Motor neuron (in vitro differentiated cells): ENCODE measurements at places on chromosomes 5 and 9. TPM values are rescaled to one million over a fixed set of nuclear protein-coding genes. Genes with fewer than 3 reads are reported as not detected.

- ATAC-seq = no peak
Observed at GRCh38 chr5:146205499-146206202, 2.2 kb downstream of the RBM27 start.

GRCh38 chr5:2017540-2018389, 135.0 kb upstream of the IRX4 start:
- no peak for ATAC-seq

- peak; percentile 88 for ATAC-seq
Observed at GRCh38 chr9:108786901-108787689, 68.7 kb downstream of the ACTL7B start.

DNA sequence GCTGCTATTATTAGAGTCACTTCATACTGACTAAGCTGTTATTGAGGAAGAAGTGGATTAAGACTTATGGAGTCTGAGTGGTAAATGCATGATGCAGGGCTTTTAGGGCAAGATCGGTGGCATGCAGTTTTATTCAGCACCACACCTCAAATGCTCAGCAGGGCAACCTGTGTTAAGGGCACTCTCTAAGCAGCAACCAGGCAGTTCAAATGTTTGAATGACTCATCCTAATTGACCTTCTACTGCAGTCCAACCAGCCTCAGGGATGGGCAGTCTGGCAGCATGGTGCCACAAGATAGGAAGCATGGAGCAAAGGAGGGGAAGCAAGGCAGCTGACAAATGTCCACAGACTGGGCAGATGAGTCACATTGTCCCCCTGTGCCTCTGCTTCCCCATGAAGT, 80.2 kb upstream of the MIER3 start:
- no peak for ATAC-seq

DNA sequence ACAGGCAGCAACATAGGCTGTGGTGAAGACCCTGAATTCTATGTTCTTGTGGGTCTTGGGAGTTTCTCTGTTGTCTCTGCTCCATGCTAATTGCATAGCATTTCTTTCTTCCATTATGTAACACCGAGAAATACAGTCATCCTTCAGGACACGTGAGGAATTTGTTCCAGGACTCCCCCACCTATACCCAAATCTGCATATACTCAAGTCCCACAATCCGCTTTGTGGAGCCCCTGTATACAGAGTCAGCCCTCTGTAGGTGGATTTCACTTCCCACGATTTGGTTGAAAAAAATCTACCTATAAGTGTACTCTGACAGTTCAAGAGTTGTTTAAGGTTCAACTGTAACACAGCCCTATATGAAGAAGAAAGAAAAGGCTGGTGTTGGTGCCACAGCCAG, 22.1 kb downstream of the ANKRD33B start:
- peak; percentile 2 for ATAC-seq

DNA sequence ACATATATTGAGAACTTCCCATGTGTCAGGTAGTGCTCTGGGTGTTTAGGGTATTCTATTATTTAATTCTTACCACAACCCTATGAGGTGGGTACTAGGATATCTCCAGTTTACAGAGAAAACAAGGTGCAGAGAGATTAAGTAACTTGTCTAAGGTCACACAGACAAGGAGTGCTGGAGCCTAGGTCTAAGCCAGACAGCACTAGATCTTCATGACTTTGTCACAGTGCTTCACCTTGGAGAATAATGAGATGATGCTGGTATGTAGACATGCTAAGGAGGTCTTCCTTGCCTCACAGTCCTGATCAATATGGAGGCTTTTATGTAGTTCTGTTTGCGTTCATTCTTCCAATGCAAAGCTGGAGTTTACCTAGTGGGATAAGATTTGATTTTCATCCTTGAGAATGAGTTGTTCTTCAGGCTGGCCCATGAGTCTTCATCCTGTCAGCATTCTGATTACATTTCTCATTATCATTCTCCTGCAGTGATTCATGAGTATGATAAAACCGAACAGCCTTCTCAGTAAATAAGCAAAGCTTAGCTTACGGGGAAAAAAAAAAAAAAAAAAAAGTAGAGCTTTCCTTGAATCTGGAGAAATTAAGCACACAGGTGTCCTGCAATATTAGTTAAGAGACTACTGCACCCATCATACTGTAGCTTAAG, 176.3 kb downstream of the C9orf152 start:
- no peak for ATAC-seq

DNA sequence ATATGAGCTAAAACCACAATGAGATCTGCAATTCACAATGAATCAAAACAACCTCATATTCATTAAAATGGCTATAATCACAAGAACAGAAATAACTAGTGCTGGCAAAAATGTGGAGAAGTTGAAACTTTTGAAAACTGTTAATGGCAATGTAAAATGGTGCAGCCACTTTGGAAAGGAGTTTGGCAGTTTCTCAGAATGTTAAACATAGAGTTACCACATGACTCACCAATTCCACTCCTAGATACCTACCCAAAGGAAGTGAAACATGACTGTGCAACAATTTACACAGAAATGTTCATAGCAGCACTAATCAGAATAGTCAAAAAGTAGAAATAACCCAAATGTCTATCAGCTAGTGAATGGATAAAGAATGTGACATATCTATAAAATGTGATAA, 862.2 kb downstream of the DTWD2 start:
- peak; percentile 40 for ATAC-seq

DNA sequence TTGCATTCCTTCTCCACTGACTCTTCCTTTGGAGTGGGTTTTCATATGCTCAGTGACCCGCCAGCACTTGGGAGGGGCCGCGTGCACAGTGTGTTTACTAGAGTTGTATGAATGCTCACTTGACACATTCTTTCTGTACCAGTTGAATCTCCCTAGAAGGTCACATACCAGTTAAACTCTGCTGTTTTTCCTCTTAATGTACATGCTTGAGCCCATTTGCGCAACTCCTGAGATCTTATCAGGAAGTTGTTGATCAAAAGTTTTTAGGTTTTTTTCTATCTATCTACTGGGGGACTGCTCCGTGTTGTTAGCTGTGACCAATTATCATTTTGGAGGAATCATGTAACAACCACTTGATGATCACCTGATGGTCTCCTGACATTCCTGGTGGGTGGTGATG, 392.7 kb downstream of the CDH9 start:
- no peak for ATAC-seq

- ATAC-seq = peak; percentile 97
Observed at GRCh38 chr5:78908173-78909061, 76.7 kb downstream of the ARSB start.

- ATAC-seq = no peak
Observed at GRCh38 chr5:124797665-124798087, 51.2 kb upstream of the ZNF608 start.

DNA sequence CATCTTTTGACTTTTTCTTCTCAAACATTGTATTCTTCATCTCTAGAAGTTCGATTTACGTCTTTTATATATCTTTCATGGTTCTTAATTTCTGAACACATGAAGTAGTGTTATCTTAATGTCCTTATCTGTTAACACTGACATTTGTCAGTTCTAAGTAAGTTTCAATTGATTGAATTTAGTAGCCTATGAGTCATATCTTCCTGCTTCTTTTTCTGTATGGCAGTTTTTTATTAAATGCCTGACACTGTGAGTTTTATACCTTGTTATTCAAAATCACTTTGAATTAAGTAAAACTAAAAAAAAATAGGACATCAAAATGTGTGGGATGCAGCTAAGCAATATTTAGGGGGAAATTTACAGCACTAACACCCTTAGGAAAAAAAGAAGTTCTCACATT, 707.0 kb upstream of the ACO1 start:
- ATAC-seq = no peak

DNA sequence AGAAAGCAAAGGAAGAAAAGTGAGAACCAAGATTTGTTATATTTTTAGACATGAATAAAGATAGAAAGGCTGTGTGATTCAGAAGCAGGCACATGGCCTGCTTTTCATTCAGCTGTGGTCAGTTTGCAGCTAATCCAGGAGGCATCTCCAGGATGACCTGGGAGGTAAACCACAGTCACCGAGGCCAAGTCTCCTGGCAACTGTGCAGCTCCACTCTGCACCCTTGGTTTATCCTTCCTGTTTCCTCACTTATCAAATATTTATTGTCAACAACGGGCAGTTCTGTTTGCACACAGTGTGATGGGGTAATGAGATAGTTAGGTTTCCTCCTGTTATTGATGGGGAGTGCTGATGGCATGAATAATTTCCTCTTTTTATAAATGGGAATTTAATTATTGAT, 243.0 kb downstream of the PSAT1 start:
- no peak for ATAC-seq

- no peak for ATAC-seq
Observed at GRCh38 chr9:114813717-114814418, 8.0 kb upstream of the TNFSF15 start.

- peak; percentile 77 for ATAC-seq
Observed at GRCh38 chr9:136345281-136346156, 18.0 kb downstream of the DNLZ start.

- ATAC-seq = no peak
Observed at GRCh38 chr5:122081541-122081940, 3.5 kb upstream of the LOX start.

- ATAC-seq = no peak
Observed at GRCh38 chr5:57037355-57037754, 85.4 kb upstream of the MIER3 start.

GRCh38 chr5:149421834-149422233, 42.7 kb upstream of the IL17B start:
- ATAC-seq = no peak

DNA sequence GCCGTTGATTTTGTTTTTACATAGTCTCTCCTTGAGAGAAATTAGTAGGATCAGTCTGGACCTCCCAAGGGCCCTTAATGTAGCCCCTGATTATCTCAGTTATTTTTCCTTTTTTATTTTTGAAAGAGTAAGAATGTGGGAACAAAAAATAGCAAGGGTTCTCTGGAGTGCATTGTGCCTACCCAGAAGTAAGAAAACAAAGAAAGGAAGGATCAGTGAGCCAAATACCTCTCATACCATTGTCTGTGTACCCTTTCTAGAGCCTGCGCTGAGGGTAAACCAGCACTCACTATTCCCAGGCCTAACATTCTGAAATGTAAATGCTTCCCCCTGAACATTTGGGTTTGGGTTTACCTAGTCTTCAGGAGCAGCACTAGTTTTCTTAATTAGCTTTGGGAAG, 213.0 kb upstream of the TARS1 start:
- no peak for ATAC-seq

- no peak for ATAC-seq
Observed at GRCh38 chr5:112061666-112062065, 304.7 kb upstream of the NREP start.

- no peak for ATAC-seq
Observed at GRCh38 chr5:64015824-64016223, 53.6 kb upstream of the HTR1A start.

DNA sequence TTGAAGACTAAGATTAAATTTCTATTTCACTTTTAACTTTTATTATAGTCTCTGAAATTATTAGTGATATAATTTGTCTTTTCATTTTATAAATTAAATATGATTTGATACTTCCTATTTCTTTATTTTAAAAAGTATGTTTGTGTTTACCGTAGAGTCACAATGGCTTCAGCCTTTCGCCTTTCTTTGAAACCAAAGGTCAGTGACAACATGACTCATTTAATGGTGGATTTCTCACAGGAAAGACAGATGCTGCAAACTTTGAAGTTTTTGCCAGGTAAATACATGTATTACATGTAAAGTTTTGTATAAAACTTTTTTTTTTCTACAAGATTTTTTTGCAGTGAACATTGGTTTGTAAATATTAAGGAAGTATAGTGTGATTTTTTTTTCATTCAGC, 36.4 kb downstream of the FSD1L start:
- ATAC-seq = no peak

DNA sequence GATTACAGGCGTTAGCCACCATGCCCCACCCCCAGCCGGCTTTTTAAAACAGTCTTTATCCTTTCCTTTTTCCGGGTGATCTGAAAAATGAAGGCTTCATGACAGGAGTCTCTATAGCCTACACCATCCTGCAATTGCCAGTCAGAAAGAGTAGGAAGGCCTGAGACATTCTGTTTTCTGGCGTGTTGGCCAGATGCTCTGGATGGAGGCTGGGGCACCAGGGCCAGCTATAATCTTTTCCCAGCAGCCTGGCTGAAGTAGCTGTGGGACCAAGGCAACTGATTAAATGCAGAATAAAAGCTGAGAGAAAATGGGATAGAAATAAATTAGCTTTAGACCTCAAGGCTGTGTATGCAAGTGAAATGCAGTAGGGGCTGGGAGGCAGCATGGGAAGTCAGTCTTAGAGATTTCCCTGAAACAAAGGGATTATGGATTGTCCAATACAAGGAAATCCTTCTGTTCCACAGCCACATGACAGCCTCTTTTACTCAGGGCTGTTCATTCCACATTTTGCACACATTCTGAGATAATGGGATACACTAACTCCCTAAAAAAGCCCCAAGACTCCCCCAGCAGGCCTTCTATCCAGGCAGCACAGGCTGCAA, 116.0 kb upstream of the LRRTM2 start:
- ATAC-seq = peak; percentile 91

DNA sequence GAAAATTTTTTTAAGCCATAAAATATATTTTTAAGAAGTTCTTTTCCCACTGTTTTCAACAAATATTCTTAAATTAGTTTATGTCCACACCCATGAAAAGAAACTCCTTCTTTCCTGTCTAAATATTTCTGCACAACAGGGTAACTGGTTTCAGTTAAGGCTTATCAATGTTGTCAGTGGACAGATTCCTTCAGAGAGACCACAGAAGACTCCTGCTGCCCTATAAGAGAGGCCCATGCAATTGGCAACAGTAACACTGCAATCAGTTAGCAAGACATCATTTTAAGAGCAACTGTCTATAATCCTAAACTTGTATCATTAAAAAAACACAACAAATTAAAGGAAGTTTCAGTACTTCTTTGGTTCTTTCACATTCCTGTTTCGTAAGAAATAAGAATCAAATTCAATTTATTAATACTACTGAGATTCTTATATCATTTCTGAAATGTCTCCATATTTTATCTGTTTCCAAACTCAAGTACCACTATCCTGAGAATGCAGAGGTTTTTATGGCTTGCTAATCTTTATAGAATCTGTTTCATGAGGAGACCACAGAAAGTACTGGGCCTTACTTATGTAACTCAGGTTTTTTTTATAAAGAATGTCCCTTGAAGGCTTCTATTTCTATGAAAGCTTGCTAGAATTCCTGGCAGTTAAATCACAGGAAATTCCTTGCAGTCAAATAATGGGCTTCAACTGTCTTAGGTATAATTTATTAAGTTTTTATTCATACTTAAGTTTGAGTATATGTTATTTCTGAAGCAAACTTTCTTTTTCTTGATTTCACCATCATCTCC, 240.2 kb downstream of the RFX3 start:
- no peak for ATAC-seq

ZNF658 gene
- total RNA-seq = 4.8 and 5.6 TPM in 2 replicates

CFAP157 gene
- total RNA-seq = 2.7 and 3.0 TPM in 2 replicates

PALM2AKAP2 gene
- 13.8 and 15.6 TPM in 2 replicates for total RNA-seq

IRX1 gene
- total RNA-seq = 7.1 and 9.8 TPM in 2 replicates

FGF18 gene
- 0.62 and 0.78 TPM in 2 replicates for total RNA-seq

ANKRD31 gene
- total RNA-seq = 0.54 and 0.81 TPM in 2 replicates

ZDHHC11 gene
- 6.9 and 7.4 TPM in 2 replicates for total RNA-seq

CEP72 gene
- total RNA-seq = 0.43 and 0.71 TPM in 2 replicates

DAB2IP gene
- total RNA-seq = 20.0 and 20.2 TPM in 2 replicates
